Fibroblast of the aortic adventitia (primary cell): ENCODE measurements at places on chromosomes 11 and 22. TPM values are rescaled to one million over a fixed set of nuclear protein-coding genes. Genes with fewer than 3 reads are reported as not detected.
A peak's percentile ranks its signal among the peaks of the same experiment; 100 is the strongest.

DNA sequence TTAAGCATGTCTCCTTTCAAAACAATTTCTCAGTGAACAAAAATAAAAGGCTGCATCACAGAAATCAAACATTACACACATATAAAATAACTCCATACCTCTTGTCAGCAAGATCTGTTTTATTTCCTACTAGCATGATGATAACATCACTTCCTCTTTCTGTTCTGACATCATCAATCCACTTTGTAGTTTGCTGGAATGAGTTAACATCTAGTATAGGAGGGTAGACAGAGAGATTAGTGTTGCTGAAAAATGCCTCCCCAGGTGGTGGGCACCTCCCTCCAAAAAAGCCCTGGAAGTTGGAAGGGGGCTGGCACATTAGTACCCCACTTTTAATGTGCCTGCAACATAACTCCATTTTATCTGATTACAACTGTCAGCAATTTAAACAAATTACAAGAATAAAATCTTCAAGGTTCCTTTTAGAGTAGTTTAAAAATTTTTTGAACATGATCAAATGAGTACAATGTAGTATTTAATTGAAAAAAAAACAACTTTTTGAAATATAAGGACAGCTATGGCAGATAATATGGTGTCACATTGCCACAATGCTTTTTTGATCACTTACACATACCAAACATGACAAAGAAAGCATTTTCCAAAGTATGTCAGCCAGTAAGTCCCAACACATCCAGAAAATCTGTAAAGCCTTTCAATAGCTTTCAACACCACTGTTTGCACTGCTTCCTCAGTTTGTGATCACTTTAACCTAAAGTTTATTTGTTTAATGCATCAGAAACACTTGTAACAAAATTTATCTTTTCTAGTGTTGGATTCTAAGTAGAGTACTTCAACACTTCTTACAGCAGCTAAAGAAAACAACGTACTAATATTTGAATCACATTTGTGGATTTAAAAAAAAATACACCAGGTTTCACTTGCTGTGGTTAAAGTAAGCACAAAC is 44.5 kb downstream of the RAB6A start:
- no peak for DNase-seq

- no peak for DNase-seq
Observed at GRCh38 chr11:64120951-64121569, 44.9 kb downstream of the MACROD1 start.

- peak; percentile 38 for DNase-seq
Observed at GRCh38 chr22:24977370-24978221, 25.1 kb downstream of the KIAA1671 start.

- no peak for DNase-seq
Observed at GRCh38 chr11:117908109-117908895, 20.9 kb downstream of the TMPRSS13 start.

- DNase-seq: no peak
Observed at GRCh38 chr11:12775955-12776354, 101.7 kb downstream of the TEAD1 start.

DNA sequence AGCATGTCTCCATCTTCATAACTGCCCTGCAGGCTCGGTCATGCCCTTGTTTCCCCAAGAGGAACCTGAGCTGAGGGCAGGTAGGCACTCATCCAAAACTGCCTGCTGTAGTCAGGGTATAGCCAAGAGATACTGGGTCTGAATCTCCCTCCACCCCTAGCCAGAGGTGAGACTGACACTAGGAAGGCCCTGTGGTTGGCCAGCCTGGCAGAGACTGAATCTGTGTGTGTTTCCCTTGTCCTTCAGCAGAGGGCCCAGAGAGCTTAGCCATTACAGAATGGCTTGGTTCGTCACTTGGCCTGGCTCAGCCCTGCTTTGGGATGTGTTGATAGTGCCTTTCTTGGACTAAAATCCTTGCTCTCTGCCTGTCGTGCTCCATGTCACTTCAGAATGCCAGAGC is 79.3 kb upstream of the SUSD2 start:
- DNase-seq: no peak

- no peak for DNase-seq
Observed at GRCh38 chr11:75204012-75204674, 36.4 kb upstream of the TPBGL start.

GRCh38 chr22:41782316-41782715 is 18.2 kb upstream of the CCDC134 start:
- DNase-seq: no peak

DNA sequence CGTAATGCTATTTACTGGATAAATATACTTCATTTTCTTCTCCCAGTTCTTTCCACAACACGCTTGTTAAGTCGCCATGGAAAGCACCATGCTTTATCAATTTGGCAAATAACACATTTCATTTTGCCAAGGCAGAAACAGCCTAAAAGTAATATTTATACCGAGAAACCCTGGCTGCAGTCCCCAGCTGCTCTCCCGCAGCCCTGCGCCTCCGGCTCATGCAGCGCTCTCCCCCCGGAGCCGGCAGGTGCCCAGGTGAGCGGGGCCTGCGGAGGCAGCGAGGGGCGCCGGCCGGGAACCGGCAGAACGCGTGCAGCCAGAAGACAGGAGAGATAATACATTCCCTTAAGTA is 681 bp upstream of the ARHGEF12 start:
- peak; percentile 69 for DNase-seq

GRCh38 chr22:17797721-17798559 is 23.7 kb upstream of the BID start:
- DNase-seq: no peak

GRCh38 chr11:134518616-134519389 is 106.8 kb upstream of the B3GAT1 start:
- DNase-seq: no peak

- no peak for DNase-seq
Observed at GRCh38 chr11:30254307-30255298, 23.8 kb downstream of the FSHB start.

DNA sequence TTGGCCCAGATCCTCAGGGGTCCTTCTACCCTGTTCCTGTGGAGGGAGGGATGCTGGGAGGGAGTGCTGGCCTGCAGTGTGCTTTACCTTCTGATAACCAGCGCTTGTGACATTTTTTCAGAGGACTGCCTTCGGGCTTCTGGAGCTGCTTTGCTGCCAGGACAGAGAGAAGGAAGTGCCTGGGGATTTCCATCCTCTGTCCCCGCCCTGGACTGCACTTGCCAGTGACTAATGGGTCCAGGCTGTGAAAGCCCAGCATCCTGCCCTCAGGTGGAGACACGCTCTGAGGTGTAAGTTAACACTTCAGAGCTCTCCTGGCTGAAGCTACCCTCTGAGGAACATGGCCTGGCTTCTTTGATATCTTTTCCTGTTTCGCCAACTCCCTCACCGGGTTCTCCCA is 158.7 kb upstream of the SYT13 start:
- no peak for DNase-seq

DNA sequence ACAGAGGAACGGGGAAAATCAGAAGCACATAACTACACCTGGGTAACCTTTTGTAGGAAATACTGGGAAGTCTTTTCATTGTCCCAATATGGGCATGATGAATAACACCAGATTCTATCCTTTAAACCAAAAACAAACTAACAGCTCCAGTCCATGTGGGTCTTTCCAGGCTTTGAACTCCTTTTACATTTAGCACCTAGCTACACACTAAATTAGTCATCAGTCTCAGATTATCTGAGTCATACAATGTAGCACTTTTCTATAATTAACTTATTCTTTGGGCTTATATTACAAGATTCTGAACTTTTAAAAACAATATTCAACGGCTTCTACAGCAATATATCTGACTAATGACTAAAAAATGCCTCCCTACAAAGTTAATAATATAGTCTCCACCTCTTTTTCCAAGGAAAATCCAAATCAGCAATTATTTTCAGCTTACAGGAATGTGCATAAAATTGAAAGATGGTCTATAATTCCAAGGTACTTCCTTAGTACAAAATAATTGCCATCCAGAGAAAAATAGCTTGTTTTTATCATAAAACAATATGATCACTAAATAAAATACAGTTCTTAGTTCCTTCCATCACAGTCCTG is 26.3 kb downstream of the STK33 start:
- peak; percentile 17 for DNase-seq

- DNase-seq: no peak
Observed at GRCh38 chr22:39906207-39906606, 5.3 kb downstream of the GRAP2 start.

DNA sequence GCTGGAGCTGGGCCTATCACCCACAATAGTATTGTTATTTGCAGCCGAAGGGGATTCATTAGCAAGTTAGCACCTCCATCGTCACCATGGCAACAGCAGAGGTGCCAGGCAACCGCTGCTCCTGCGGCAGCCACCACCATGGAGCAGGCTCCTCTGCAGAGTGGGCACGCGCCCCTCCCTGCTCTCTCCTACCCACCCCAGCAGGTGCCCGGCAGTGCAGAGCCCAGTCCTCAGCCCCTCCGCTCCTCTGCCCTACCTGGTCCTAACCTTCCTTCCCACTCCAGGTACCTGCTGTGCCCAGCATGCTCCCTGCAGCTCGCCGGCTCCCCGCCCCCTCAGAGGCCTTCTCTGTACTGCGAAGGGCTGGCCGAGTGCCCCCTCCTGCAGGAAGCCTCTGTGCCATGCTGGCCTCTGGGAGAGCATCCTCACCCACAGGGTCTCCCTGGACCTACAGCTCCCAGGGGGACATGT is 3.6 kb downstream of the DUSP8 start:
- no peak for DNase-seq

- DNase-seq: no peak
Observed at GRCh38 chr11:43145653-43146052, 166.1 kb upstream of the API5 start.

DNA sequence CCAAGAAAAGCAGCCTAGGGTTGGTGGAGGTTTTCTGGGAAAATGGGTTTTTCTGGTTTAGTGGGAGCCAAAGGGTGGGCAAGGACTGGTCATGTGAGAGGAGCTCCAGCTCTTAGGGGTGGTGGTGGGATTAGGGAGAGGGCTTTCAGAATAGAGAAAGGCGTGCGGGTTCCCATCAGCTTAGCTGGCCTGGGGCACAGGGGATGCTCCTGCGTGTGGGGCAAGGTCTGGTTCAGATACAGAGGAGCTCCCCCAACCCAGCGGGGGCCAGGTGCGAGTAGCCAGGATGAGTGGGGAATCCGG is 644 bp downstream of the TMEM134 start:
- no peak for DNase-seq

- peak; percentile 76 for DNase-seq
Observed at GRCh38 chr11:108559904-108560303, 33.7 kb downstream of the EXPH5 start.

DNA sequence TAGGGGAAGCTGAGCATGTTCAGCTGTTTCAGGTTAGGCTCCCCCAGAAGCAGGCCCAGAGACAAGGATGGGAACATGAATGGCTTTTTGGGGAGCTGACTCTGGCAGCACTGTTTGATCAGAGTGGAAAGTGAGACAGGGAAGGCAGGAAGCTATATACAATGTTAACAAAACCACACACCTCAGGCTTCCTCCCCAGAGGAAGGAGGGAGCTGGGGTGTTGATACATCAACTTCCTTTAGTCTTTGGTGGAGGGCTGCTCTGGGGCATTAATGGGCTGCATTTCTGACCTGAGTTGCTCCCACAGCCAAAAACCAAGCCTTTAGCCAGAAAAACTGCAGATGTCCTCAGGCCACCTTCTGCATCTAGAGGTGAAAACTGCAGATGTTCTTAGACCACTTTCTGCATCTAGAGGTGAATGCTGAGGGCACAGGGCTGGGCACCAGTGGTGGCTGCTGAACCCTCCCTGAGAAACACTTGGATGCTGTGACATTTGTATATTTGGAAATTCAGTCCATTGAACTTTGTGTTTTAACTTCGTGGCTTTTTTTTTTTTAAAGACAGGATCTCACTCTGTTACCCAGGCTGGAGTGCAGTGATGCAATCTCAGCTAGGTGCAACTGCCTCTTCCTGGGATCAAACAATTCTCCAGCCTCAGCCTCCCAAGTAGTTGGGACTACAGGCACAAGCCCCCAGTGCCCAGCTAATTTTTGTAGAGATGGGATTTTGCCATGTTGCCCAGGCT is 49.9 kb downstream of the KIAA1671 start:
- no peak for DNase-seq

DNA sequence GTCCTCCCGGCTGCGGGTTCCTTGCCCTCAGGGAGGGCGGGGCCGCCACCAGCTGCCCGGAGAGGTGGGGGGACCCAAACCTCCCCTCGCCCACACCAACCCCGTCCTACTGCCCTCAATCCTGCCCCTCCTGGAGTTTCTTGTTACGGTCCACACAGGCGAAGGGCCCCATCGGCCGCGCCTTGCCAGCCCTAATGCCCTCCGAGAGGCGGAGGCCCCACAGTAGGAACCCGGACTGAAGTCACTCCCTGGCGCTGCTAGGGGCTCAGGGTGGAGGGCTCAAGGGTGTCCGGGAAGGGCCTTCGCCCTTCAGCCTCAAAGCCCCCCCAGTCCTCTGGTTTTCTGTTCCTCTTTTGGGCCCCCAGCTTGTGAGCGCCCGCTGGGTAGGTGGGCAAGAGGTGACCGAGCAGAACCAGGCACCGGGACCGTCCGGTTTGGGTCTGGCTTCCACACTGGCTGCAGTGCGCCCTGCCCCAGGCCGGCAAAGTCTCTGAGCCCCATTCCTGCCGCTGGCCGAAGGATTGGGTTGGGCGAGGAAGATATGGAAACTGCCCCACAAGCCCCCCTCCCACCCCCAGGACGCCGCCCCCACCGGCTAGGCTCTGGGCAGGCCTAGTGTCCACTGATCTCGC is 24.5 kb downstream of the DUSP8 start:
- no peak for DNase-seq

DNA sequence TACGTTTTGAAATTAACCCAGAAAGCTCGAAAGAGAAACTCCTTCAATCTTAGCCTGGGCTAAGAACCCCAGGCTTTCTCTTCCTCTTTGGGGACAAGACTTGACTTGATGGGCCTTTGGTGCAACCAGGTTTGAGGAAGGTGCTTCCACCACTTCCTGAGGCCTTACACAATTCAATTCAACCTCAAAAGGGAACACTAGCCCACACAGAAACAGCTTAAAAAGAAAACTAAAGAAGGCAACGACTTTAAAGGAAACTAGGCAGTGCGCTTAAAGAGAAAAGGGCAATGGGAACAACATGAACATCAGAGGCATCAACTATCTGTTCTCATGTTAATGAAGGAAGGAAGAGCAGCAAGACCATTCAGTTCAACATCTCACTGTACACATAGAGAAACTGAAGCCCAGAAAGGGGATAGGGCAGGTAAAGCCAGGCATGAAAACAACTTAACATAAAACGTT is 24.8 kb downstream of the PAK1 start:
- no peak for DNase-seq

DNA sequence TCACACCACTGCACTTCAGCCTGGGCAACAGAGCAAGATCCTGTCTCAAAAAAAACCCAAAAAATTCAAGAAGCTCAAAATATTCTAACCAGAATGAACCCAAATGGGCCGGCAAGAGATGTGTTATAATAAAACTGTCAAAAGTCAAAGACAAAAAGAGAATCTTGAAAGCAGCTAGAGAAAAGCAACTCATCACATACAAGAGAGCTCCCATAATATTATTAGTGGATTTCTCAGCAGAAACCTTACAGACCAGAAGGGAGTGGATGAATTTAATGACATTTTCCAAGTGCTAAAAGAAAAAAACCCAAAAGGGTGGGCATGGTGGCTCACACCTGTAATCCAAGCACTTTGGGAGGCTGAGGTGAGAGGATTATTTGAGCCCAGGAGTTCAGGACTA is 22.9 kb upstream of the HORMAD2 start:
- no peak for DNase-seq

The OR4A5 gene
- not detected in 2 replicates for total RNA-seq

The CTSW gene
- not detected in 2 replicates for total RNA-seq

The GDPD4 gene
- not detected in 2 replicates for total RNA-seq

The NRXN2 gene
- 3.3 and 3.4 TPM in 2 replicates for total RNA-seq

The HEPHL1 gene
- not detected in 2 replicates for total RNA-seq

The P2RY6 gene
- 1.2 TPM in 1 of 2 replicates, not detected in the other for total RNA-seq

The C22orf31 gene
- total RNA-seq: not detected in 2 replicates

The ACR gene
- total RNA-seq: not detected in 2 replicates
